Hematopoietic multipotent progenitor cell (in vitro differentiated cells): ENCODE measurements at places on chromosomes 7 and 10. TPM values are rescaled to one million over a fixed set of nuclear protein-coding genes. Genes with fewer than 3 reads are reported as not detected.

GRCh38 chr7:47452715-47453092 lies 129.2 kb downstream of the TNS3 start:
- no peak for DNase-seq

DNA sequence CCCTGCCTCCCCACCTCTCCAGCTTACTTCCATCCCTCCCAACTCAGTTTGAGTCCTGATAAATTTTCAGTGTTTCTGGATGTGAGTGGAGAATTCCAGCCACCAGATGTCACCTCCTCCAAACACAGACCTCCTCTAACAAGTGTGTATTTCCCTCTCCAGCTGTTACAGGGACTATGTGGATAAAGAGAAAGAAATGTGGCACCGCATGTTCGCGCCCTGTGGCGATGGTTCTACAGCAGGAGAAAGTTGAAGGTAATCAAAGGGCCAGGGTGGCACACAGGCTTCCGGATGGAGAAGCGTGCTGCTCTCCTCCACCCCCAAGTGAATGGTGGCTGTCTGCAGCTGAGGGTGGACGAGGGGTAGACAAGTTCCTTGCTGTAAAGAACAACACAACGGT lies 14.7 kb downstream of the FKBP6 start:
- DNase-seq: no peak

The IRF5 gene
- 76.5 TPM for total RNA-seq

DNA sequence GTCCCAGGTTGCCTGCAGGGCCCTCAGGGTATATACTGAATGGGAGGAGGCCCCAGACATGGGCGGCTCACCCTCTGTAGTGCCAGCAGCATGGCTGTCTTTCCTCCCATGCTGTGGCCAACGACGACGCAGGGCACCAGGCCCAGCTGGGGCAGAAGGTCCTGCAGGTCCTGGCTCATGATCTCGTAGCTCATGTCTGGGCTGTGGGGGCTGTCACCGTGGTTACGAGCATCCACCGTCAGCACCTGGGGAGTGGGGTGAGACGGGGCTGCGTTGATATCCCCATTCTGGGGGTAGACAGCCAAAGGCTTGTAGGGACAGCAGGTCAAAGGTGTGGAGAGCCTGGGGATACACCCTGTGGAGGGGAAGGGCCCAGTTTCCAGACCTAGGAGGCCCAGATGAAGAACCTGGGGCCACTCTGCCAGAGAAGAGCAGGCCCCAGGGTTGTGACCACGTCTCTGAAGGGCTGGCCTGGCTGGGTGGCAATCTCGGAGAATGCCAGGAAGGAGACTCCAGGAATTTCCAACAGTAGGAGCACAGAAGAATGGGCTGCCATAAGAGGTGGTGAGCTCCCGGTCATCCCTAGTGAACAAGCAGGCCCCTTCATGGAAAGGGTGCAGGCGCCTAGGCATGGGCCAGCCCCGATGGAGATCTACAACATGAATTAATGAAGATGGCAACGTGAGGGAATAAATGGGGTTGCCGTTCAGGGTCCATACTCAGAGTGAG lies 947 bp downstream of the ABHD11 start:
- DNase-seq: no peak

GRCh38 chr7:100893910-100894721 lies 1.6 kb downstream of the ACHE start:
- DNase-seq: no peak

- DNase-seq: no peak
These were observed 78.1 kb downstream of the PRKCQ start for GRCh38 chr10:6501931-6502330.
